Skeletal muscle cell (primary cell): ENCODE measurements at places on chromosomes 6 and 20.

DNA sequence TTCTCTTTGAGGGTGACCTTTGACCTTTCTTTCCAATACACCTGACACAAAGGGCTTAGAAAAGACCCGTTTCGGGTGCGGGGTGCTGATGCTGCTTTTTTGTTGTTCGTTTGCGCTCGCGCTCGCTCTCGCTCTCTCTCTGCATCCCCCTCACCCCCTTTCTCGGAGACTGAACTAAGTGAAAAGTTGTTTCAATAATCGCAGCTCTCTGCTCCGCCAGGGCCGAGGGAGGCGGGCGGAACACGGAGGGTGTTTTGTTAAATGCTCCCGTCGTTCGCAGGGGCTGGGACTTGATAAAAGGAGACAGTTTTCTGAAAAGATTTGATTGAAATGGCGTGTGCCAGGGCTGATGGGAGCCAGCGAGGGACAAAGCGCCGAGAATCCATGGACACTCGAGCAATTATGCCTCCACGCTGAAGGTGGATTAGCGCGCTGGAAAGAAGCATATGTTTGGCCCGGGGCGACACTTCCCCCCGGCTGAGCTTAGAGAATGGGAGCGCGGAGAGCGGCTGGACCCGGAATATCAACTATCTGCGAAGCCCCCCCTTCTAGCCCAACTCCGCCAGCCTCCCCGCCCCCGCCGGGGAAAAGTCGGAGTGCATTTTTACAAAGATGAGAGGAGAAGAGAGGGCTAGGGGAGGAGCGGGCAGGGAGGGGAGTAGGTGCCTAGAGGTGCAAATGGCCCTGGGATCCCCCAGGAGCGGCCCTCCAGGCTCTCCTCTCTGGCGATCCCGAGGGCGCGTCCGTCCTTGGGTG, 25.0 kb downstream of the TFAP2A start:
- no peak for DNase-seq

GRCh38 chr6:157229132-157229618, 94.1 kb downstream of the TMEM242 start:
- no peak for DNase-seq

DNA sequence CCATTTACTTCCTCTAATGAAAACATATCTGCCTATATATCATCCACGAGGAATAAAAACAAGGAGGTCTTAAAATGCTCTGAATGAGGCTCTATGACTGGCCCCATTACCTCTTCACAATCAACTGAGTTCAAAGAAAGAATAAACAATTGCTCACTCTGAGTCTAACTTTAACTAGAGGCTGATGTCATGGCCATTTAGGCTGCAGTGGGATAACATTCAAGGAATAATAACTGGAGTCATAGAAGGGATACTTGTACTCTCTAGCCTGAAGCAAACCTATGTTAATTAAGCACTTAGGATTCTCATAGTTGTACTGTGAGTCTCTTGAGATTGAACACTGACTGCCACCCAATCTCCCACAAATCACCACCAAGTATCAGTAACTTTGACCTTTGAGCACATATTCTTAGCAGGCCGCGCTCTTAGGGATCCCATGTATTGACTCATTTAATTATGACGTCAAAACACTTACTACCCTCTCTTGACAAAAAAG, 70.2 kb downstream of the PERP start:
- DNase-seq: no peak

- DNase-seq: no peak
These were observed 347.8 kb downstream of the CDKAL1 start for GRCh38 chr6:20882014-20882413.

GRCh38 chr6:28005975-28006374, 48.9 kb downstream of the OR2B6 start:
- DNase-seq: no peak
